ENCODE measurements at places on chromosomes 2 and 18.

DNA sequence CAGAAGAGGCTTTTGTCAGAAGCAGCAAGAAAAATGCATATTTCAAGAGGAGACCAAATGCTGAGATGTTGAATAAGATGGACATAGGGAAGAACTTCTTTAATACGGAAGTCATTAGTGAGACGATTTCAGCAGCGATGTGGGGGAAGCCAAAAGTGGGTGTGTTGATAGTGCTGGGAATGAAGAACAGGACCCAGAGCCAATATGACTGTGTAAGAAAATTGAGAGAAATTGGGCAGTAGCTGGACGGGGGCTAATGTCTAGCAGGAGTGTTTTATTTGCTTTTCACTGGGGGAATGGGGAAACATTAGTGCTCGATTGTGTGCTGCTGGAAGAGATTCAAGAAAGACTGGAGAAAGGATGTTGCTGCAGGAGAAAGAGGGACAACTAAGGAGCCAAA is 788.7 kb upstream of the KLHL29 start:
- no peak for DNase-seq

DNA sequence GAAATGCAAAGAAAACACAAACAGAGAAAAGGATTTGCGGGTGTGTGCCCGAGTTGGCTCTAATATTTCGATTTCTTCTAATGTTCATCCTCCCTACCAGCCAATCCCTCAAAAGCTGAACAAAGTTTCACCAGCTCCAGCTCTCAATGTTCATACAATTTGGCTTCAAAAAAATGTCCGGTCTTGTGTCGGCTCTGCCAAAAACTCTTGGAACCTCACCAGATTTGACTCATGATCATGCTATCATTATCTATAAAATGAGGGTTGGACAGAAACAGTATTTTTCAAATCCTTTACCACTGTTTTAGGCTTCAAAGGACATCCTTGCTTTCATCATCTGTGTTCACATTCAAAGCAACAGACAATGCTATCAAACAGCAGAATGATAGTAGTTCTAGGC is 88.2 kb downstream of the CRACDL start:
- no peak for DNase-seq

DNA sequence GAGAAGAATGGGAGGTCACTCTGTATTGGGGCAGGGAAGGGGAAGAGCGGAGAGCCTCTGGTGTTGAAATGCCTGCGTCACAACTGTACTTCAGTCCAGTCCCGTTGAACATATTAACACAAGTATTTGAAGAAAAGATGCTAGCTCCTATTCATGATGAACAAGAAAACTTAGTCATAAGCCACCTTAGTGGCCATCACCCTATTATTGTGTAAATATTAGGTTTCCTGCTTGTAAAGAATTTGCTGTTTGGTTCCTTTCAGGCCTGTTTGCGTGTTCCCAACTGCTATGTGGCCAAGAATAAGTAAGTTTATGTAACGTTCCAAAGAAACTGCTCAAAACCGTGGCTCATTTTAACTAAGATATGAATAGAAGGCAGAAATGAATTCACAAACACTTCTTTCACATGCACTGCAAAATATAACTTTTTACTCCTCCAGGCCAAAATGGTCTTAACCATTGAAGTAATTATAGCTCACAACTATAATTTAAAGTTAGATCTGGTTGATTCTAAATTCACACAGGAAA is 204.3 kb downstream of the ZNF385B start:
- no peak for DNase-seq

DNA sequence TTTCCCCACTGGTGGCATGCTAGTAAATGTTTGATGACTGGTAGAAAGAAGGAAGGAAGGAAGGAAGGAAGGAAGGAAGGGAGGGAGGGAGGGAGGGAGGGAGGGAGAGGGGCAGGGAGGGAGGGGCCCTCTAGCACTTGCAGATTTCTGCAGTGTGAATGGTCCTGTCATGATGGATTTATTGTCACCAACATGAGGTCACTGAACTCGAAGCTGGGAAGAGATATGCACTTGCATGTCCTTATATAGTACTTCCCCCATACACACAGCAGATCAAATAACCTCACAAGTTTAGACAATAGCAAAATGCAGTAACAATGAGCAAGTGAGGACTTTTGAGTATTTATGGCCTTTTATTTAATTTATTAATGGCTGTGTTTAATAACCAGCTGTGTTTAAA is 44.5 kb upstream of the CXCR4 start:
- no peak for DNase-seq

DNA sequence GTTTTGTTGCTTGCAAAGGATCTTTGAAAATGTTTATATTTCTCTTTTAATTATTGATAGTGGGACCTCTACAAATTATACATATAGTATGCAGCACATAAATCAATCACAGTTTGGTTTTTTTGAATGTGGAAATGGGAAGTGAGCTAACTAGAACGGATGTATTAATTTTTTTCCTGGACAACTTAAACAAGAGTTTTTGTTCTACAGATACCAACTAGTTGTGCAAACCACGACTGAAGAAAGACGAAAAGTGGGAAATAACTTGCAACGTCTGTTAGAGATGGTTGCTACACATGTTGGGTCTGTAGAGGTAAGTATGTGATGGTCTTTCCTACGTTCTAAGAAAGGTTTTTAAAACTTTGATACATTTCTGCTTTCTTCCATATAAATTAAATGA is 39.2 kb downstream of the NDC80 start:
- DNase-seq, result no peak

DNA sequence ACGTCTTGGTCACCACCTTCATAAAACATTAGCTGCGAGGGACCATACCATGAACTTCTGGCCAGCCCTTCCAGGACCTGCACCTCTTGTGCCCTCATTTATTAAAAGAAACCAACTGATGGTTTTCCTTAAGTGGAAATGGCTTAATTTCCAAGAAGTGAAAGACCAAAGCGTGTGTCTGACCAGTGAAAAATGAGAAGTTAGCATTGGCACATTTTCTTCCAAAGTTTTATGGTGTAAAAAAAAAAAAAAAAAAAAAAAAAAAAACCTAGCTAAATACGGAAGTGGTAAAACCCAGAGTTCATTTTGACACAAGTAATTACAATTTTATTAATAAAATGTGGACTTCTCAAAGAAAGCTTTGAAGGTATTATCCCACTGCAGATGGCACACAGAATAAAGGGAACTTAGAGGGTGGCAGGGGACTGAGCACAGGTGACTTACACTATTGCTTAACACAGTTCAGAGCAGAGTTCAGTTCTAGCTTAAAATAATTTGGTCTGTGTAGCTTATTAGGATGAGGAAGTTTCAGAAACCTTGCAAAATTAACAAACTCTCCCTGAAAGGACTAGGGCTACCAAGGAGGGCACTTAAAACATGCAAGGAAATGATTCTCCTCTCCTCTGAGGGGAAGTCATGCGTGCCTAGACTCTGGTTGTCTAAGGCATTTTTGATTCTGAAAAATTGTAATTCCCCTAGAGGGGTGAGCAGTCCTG is 42.2 kb upstream of the EPG5 start:
- no peak for DNase-seq

GRCh38 chr2:27640722-27641245 is 11.9 kb downstream of the GPN1 start:
- no peak for DNase-seq

- no peak for DNase-seq
These were observed 35.4 kb downstream of the MGAT5 start for GRCh38 chr2:134289225-134289624.

GRCh38 chr2:39571111-39571731 is 94.5 kb upstream of the TMEM178A start:
- no peak for DNase-seq

Data from suprapubic skin (tissue), 4 donors.